Fibroblast of gingiva (primary cell): ENCODE measurements at places on chromosomes 5 and 9.

GRCh38 chr9:77013932-77014596 is 5.4 kb upstream of the FOXB2 start:
- no peak for DNase-seq

GRCh38 chr5:159053216-159053615 is 46.5 kb downstream of the EBF1 start:
- DNase-seq, result no peak

DNA sequence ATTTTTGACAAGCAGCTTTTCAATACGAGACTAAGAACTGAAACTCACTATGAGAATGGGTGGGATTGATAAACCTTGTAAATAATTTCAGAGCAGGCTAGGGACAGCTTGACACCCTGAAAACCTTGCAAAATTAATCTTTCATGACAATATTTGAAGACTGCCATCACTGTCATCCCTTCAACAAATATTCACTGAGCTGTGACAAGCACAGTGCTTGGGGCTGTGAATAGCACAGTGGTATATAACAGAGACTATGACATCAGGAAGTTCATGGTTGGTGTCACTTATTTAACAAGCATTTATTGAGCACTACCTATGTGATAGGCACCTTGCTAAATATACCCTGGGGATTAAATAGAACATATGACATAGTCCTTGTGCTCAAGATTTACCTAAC is 741.0 kb upstream of the RIOK2 start:
- DNase-seq, result no peak

DNA sequence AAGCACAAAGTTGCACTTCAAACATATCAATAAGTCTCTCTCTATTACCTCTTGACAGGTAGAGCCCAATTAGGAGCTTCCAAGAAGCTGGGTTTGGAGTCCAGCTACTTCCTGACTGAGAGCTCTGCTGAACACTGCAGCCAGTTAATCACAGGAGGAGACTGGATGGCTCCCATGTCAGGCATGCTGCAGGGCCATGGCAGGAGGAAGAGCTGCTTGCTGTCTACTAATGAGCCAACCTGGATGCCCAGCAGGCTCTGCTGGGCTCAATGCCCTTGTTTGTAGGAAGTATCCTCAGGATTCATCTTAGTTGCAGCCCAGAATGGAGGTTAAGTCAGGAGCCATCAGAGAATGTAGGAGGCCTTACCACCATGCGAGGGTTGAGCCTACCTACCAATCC is 91.9 kb downstream of the TMEM215 start:
- DNase-seq, result no peak

- DNase-seq, result no peak
Observed at GRCh38 chr5:96651948-96652753, 10.0 kb upstream of the CAST start.

- no peak for DNase-seq
Observed at GRCh38 chr9:20270161-20270560, 352.1 kb downstream of the MLLT3 start.

GRCh38 chr5:32042551-32042961 is 131.6 kb downstream of the GOLPH3 start:
- no peak for DNase-seq

- DNase-seq, result peak; percentile 16
Observed at GRCh38 chr9:115164511-115164974, 46.6 kb upstream of the TNC start.

DNA sequence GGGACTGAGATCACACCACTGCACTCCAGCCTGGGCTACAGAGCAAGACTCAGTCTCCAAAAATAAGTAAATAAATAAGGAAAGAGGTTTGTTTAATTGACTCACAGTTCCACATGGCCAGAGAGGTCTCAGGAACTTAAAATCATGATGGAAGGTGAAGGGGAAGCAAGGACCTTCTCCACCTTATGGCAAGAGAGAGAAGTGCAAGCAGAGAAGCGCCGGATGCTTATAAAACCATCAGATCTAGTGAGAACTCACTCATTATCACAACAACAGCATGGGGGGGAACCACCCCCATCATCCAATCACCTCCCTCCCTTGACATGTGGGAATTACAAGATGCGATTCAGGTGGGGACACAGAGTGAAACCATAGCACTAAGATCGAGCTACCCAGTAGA is 22.8 kb upstream of the RGMB start:
- no peak for DNase-seq

DNA sequence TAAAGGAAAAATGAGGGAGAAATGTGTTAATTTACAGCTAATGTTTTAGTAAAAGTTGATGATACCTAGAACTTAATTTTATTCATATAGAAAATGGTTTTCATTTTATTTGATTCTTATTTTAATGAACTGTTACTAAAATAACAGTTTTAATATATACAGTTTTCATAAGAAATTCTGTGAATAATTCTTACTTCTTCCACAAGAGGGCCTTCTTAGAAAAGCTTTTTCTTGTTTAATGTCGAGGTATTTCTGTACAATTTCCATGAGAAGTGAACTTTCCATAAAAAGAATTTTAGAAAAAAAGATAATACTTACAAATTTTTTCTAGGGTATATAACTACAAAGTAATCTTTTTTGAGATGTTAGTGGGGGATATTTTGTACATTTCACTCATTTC is 73.9 kb downstream of the KLF9 start:
- peak; percentile 23 for DNase-seq

DNA sequence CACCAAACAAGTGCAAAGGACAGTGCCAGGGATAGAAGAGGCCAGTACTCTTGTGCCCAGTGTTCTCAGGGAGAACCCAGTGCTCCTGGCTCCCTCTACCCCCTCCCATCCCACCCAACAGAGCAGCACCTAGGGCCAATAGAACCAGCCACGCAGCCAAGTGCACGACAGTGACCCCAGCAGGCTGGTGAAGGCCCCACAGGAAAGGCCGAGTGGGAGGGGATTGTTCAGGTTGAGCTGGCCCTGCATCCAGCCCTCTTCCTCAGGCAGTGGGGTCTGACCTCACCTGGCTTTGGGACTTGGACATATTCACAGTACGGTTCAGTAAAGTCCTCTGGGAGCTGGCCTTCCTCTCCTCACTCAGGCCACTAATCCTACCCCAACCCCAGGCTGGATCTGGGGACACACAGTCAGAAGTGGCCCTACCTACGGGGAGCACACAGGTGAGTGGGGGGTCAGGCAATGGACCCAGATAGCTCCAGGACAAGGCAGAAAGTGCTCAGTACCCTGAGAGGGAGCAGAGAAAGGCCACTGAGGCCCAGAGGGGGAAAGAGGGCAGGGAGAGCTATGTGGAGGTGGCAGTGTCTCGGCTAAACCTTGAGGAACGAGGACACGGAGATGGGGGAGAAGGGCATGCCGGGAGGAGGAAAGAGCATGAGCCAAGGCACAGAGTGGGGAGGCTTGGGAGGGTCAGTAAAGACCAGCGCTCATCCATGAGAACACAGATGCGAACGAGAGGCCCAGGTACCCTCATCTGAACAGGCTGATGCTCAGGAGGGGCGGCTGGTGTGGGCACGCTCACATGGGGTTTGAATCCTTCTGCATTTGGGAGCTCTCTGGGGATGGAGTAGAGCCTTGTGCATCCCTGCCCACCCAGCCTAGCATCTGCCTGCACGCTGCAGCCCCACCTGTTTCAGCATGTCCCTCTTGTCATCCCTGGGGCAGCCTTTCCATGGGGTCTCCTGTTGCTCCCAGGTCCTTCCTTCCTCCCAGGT is 25.6 kb downstream of the POLR1E start:
- no peak for DNase-seq

GRCh38 chr5:107422494-107422893 is 248.2 kb downstream of the EFNA5 start:
- no peak for DNase-seq

DNA sequence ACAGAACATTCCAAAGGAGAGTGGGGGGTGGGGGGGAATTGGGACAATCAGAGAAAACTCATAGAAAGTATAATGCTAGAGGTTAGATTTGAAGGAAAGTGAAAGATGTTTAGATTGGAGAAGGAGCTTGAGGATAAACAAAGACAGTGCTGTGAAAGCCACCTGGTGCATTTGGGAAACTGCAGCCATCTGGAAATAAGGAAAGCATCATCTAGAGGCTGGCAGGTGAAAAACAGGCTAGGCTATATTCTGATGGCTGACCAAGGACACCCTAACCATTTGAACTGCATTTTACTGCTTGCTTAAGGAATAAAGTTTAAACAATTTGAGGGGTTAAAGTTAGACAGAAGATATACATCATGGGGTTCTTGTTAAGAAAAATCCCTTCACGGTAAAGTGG is 296.4 kb downstream of the CETN3 start:
- DNase-seq, result no peak

DNA sequence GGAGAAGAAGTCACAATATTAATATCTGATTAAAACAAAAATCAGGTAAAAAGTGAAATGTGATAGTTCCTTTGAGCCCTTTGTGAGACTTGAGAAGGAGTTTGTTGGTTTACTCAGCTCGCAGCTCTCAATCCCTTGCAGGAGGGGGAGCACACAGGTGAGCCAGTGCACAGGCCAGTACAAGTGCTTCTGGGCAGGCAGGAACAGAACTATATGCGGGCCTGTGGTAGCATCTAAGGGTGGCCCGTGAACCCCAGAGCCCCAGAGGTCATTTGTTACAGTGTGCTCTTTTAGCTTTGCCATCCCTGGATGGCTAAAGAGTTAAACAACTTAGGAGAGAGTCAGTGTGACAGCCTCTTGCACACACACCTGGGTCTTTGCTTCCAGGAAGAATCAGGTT is 215.3 kb upstream of the EDIL3 start:
- no peak for DNase-seq

GRCh38 chr9:71896761-71897160 is 14.2 kb downstream of the ABHD17B start:
- no peak for DNase-seq

- DNase-seq, result peak; percentile 30
Observed at GRCh38 chr9:128218518-128219389, 15.6 kb downstream of the DNM1 start.

GRCh38 chr5:154713615-154714125 is 41.5 kb upstream of the LARP1 start:
- no peak for DNase-seq

DNA sequence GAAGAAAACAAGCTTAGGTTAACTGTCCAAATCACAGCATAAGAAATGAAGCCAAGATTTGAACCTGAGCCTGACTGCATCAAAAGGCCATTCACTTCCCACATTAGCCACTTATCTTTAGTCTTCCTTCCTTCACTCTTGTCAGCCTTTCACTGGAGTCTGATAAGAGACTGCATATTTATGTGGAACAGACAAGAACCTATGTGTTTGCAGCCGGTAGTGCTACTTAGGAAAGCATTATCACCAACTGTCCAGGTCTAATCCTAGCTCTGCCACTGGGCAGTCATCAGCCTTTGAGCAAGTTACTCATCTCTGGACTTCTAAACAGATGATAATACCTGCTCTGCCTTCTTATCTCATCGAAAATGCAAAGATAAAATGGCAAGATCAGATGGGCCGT is 12.1 kb upstream of the ATP6V0E1 start:
- DNase-seq, result no peak

GRCh38 chr5:118862596-118862995 is 125.8 kb downstream of the DTWD2 start:
- no peak for DNase-seq

GRCh38 chr9:4828761-4829160 is 36.0 kb downstream of the RCL1 start:
- DNase-seq, result peak; percentile 38

GRCh38 chr5:159438092-159438491 is 107.8 kb upstream of the IL12B start:
- DNase-seq, result no peak

DNA sequence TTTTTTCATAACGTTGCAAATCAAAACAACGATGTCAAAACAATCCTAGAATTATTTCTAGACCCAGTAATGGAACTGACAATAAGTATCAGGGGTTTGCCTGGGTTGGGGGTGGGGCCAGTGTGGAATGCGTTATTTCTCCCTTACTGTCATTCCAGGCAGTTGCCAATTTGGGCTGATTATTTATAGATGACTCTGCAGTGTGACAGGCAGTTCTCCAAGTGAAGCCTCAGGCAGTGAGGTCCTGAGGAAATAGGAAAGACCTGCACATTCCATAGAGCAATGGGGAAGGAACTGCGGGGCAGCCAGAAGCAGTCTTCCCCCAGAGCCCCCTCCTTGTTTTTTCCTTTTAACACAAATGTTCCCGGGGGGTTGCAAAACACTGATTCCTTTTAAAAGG is 179.0 kb downstream of the YTHDC2 start:
- no peak for DNase-seq

GRCh38 chr5:1911773-1912235 is 29.1 kb upstream of the IRX4 start:
- no peak for DNase-seq

GRCh38 chr9:77028478-77028877 is 9.0 kb downstream of the FOXB2 start:
- no peak for DNase-seq

DNA sequence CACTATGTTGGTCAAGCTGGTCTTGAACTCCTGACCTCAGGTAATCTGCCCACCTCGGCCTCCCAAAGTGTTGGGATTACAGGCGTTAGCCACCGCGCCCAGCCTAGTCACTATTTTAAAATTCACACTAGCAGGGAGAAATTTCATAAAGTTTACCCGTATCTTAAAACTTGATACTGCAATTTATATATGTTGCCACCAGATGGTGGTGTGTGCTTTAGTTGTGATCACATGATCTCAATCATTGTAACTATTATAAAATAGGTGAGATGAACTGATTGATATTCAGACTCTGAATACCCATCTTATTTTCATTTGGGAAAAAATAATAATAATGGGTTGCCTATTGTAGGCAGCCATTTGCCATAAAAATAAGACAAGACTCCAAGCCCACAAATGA is 1330.4 kb upstream of the WWC1 start:
- no peak for DNase-seq

- no peak for DNase-seq
Observed at GRCh38 chr5:76367623-76368371, 35.3 kb upstream of the IQGAP2 start.

DNA sequence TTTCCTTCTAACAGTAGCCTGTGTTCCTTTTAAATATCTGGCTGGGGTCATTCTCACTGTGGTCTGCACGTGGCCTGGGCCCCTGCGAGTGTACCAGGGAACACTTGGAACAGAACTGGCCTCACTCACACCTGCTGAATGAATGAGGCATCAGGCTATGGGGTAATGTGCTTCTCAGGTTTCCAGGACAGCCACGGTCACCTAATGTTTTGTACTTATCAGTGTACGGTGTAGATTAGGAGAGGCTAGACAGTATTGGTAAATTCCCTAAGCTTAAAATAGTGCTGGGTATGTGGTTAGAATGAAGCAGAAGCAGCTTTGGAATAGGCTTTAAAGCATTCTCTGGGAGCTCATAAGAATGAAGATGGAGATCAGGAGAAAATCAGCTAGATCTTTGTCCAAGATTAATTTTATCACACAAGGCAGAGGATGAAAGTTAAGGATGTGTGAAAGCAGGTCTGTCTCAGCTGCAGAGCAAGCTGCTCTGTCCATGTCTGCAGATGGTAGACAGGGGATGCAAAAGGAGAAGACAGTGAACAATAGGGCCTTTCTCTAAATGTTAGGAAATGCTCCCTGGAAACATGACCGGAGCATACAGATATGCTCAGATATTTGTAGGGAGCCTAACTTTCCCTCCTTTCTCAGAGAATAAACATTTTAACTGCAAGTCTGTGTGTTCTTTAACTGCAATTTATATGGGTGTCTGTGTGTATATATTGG is 267.5 kb downstream of the NR3C1 start:
- DNase-seq, result no peak
